ENCODE measurements at places on chromosomes 1 and 21.

DNA sequence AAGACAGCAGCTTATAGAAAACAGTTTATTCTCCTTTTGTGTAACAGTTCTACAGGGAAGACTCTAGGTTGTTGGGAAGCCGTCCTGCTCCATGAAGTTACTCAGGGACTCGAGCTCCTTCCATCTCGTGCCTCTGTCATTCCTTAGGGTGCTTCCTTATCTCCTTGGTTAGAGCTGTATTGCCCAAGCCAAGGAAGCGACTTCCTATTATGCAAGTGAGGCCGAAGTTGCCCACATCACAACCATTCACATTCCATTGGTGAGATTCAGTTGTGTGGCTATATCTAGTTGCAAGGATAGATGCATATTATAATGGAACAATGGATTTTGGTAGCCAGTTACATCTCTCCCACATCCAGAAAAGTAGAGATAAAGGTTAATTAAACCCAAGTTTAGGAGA is 9.0 kb downstream of the GSTM5 start:
- no peak for DNase-seq

GRCh38 chr1:16074217-16074616 is 766 bp upstream of the FAM131C start:
- DNase-seq, result no peak

GRCh38 chr21:39633770-39634181 is 21.0 kb downstream of the B3GALT5 start:
- no peak for DNase-seq

GRCh38 chr1:66350001-66350547 is 183.9 kb upstream of the SGIP1 start:
- no peak for DNase-seq

DNA sequence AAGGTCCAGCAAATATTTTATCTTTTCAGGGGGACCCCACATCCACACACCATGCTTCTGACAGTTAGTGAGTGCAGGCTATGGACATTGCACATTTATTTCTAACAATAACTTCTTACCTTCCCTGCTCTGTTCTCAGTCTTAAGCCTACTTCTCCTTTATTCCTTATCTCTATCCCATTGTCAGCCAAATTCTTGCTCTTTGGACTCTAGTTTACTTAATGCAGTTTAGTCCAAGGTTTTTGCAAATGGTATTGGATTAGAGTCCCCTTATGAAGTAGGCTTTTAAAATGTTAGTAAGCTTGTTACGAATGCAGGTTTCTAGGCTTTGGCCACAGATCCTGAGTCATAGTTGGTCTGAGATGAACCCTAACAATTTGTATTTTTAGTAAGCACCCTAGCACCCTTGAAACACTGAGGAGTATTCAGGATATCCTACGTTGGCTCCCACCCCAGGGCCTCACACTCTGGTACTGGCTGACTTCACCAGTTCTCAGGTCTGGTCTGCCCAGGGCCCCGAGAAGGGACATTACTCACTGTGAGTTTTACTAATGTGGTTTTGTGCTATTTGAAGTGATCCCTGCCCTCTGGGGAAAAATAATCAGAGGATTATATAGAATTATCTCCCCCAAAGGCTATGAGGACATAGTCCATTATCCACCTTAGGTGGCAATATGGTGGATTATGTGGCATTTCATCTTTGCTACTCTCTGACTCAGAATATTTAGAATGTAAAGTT is 239.5 kb downstream of the TGFB2 start:
- no peak for DNase-seq

- peak; percentile 31 for DNase-seq
These were observed 50.1 kb upstream of the RWDD3 start for GRCh38 chr1:95183952-95184351.

- no peak for DNase-seq
These were observed 58.6 kb downstream of the NPHS2 start for GRCh38 chr1:179516976-179517705.

- DNase-seq, result no peak
These were observed 6.3 kb upstream of the SELENON start for GRCh38 chr1:25793585-25794170.

GRCh38 chr1:197598935-197599334 is 176.3 kb downstream of the DENND1B start:
- DNase-seq, result no peak

DNA sequence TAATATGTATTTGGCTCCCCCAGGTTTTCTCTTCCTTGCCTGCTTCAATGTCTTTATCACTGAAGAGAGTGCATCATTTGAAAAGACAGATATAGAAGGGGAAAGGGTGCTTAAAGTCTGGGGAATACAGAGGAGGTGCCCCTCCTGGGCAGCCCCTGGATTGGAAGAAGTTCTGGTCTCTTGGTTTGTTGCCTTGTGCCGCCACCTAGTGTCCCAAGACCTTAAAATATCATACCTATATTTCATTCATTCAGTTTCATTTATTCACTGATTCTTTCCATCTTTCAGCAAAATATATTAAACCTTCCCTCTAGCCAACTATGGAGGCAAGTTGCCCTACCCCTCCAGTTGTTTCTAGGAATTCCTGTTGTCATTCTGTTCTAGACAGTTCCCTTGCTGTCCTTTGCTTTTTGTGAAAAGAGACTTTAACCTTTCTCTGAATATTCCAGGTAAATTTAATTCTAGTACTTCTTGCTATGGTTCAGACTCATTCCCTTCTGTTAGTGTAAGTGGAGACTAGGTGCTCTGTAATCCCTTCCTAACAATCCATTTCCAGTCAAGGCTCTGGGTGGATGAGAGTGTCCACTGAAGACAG is 56.1 kb downstream of the MEF2D start:
- DNase-seq, result no peak

DNA sequence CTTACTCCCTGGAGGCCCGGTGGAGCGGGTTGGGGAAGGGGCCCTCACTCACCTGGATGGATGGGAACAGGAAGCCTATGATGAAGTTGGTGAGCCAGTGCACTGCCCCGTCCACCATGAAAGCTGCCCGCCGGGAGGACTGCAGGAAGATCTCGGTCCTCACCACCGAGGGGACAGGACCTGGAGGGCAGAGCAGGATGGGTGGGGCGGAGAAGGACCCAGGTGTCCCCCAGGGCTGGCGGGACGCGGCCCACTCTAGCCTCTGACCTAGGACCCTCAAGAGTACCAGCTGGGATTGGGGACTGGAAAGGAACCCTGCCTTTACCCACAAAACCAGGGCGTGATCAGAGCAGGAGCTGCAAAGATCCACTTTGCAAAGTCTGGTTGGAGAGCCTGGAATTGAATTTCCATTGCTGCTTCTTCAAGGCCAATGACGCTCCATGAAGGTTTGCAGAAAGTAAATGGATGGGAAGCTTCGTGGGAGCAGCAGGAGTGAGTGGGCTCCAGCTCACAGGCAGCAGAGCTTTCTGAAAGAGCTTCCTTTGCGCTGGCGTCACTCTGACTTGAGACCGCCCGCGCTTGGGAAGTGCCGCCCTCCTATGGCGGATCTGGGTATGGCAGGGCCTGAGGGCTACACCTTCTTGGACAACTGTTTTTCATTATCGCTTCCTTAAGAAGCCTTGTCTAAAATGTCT is 21.4 kb downstream of the SLC2A7 start:
- peak; percentile 87 for DNase-seq

DNA sequence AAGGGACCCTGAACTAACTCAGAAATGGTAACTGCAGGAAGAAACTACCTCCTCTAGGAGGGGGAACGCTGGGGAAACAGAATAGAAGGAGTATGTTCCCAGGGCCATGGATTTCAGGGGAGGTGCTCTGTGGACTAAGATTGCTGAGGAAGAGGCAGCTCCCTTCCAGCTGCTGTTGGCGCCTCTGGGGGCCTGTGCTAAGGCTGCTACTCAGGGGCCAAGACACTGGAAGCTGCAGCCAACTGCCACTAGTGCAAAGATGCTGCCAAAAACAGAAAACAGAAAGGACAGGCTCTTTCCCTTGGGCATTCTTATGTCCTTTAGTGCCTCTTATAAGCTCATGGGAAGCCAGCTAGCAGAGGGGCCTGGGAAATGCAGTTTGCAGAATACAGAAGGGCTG is 58.0 kb upstream of the SGIP1 start:
- DNase-seq, result no peak

DNA sequence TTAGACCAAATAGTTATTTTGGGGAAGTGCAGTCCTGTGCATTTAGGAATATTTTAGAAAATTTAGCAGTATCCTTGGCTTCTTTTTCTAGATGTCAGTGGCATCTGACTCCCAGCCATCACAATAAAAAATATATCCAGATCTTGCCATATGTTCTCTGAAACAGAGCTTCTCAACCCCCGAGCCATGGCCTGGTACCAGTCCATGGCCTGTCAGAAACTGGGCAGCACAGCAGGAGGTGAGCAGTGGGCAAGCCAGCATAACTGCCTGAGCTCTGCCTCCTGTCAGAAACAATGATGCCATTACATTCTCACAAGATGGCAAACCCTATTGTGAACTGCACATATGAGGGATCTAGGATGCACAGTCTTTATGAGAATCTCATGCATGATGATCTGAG is 480.0 kb downstream of the LRRIQ3 start:
- DNase-seq, result no peak

DNA sequence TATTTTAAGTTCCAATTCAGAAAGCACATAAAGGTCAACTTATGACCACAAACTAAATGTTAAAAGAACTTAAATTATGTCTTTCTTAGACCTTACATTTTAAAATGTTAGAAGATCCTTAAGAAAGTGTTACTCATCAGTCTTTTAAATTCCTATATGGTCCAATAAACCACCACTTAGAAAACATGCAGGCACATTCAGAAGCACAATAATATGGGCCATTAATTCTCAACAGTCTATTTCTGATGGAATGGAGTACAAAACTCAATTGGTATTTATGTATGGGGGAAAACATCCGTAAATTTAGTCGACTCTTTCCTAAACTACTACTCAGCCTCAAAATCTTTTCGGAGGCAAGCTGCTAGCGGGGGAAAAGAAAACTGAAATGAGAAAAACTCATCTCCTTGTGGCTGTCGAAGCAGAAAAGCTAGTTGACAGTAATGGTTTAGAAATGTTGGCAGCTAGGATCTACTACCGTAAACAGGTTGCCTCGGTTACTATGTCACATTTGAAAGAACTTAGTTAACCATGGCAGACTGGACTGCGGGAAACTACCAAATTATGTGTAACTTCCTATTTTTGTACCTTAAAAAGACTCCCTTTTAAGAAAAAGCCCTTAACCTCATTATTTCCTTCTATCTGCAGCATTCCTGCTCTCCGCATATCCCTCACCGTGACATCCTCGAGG is 1.0 kb downstream of the TRMT1L start:
- DNase-seq, result peak; percentile 62

GRCh38 chr1:114122941-114123618 is 30.6 kb downstream of the SYT6 start:
- DNase-seq, result no peak

Data from tongue (tissue), 3 donors.